Left kidney (tissue), 8 donors: ENCODE measurements at places on chromosomes 2 and 18.

GRCh38 chr2:238105506-238106338, 5.6 kb downstream of the ESPNL start:
- no peak for DNase-seq

DNA sequence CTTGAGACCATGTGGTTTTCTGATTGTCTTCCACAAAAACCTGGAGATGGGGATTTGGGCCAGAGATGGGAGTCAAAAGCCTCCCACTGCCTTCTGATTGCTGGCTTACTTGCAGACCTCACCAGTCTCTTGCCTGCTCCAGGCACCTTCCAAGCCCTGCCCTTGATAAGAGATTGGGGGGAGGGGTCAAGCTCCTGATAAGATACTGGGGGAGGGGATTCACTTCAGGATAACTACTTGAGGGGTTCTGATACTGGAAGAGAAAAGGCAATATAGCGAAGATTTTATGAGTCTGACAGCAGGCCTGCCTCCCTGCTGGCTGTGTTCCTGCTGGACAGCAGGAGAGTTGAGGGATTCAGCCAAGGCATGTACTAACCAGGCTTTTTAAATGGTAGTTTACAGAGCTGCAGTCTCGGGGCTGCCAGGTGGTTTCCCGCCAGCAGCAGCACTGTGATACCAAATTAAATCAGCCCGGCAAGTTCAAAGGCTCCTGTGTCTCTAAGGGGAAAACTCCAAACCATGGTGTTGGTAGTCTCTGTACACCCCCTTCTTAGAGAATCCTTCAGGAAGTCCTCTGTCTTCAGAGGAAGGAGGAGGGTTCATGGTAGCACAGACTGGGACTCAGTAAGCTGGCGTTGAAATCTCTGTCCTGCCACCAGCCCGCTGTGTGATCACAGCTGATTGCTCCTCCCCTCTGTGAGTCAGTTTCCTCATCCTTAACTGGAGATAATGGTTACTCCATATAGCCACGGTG, 58.3 kb downstream of the FBXO36 start:
- DNase-seq = peak; percentile 4

GRCh38 chr2:143629340-143629739, 500.1 kb downstream of the ARHGAP15 start:
- no peak for DNase-seq

GRCh38 chr2:34912084-34912483, 1313.0 kb upstream of the FAM98A start:
- no peak for DNase-seq

- DNase-seq = no peak
Measured at GRCh38 chr2:232245111-232245510, 133.4 kb upstream of the ALPP start.

DNA sequence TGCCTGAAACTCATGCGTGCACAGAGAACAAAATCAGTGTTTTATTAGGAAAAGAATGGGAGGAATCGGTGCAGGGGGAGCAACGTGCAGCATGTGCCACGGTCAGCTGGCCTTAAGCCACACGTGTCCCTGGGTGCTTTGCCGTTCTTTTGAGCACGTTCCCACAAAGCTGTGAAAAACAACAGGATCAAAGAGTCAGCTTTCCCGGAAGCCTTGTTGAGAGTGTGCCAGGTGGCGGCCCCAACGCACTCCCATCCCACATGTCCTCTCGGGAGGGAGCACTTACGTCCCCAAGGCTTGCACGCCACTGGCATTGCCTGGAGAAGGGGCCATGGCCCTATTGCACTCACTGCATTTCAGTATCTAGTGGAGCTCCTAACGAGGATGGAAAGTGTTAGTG, 511.2 kb downstream of the EIPR1 start:
- DNase-seq = no peak

GRCh38 chr18:48719974-48720654, 181.3 kb downstream of the CTIF start:
- DNase-seq = no peak

DNA sequence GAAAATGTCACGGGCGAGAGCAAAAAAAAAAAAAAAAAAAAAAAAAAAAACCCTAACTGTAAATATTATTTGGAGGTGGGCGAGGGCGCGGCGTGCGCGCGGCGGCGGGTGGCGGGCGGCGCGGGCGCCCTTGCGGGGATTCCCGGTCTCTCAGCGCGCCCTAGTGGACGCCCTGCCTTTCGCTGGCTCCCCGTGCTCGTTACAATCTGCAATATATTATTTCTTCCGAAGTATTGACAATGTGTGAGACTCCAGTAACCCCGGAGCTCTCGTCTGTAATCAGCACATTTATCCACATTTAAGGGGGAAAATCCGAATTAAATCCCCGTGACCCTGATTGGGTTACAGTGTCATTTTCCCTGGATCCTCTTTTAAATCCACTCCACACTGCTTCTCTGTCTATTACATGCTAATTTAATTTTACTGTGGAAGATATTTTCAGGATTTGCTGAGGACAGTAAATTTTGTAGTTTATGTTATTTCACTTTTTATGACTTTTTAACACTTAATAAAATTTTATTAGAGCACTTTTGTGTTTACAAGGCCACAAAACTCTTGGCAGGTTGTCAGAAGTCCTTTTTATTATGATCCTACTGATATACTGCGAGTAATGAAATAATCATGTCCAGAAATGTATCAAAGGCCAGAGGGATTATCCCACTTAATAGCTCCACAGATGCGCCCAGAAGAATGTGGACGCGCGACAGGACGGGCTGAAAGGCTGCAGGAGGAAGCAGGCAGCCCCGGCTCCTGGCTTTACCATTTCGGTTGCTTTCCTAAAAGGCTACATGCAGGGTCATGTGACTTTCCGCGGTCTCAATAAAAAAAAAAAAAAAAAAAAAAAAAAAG, 369.1 kb downstream of the MTX2 start:
- DNase-seq = no peak

GRCh38 chr2:136049991-136050920, 64.8 kb upstream of the DARS1 start:
- DNase-seq = no peak

GRCh38 chr2:128306931-128307460, 11.7 kb downstream of the HS6ST1 start:
- no peak for DNase-seq

- DNase-seq = peak; percentile 26
Measured at GRCh38 chr2:141554810-141555209, 576.0 kb downstream of the LRP1B start.

GRCh38 chr18:31884020-31884419, 58.9 kb downstream of the TRAPPC8 start:
- no peak for DNase-seq

DNA sequence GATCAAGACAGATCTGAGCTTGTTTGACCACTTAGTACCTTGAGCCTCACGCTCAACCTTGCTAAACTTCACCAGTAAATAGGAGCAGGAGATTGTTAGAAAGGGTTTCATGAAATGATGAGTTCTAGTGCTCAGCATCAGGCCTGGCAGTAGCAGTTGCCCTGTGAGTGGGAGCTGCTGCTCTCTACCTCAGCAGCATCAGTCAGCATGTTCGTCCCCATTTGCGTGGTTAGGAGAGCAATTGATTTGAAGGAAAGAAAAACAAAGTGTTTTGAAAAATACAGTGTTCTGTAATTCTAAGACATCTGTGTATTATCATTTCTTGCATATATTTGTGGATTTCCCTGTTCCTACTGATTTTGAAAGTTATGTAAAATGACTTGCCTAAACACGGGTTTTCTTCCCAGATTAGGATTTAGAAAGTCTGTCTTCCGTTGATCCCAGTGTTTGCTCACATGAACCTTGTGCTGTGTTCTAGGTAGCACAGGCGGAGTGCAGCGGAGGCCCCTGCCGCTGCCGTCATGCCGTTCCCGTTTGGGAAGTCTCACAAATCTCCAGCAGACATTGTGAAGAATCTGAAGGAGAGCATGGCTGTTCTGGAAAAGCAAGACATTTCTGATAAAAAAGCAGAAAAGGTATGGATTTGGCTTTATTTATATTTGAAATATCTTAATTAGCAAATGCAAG, 47.0 kb downstream of the CAB39 start:
- DNase-seq = no peak

DNA sequence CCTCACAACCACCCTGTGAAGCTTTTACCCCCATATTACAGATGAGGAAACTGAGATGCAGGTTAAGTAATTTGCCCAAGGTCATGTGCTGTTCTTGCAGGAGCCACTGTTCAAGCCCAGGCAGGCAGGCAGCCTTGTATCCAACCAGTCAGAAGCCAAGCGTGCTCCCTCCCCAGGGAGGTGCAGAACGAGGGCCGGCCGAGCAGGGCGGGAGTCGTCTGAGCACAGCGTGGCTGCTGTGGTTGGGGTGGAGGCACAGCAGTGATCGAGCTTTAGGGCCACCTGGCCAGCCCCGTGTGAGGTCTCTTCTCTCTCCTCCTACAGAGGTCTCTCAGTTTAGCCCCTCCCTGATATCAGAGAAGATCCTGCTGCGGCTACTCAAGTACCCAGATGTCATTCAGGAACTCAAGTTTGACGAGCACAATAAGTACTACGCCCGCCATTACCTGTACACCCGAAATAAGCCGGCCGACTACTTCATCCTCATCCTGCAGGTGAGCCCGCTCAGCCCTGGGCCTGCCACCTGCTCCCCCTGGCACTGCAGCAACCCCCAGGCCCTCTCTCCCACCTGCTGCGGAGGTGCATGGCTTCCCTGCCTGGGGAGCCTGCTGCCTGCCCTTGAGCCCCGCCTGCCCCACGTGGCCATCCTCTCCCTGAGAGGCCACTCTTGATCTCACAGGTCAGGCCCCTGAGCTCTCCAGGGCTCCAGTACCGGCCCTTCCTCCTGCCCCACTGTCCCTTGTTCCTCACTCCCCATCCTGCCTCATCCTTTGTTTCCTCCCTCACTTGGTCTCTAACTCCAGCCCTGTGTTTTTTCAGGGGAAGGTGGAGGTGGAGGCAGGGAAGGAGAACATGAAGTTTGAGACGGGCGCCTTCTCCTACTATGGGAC, 17.1 kb upstream of the CNNM3 start:
- no peak for DNase-seq

GRCh38 chr2:155266583-155266982, 568.1 kb downstream of the KCNJ3 start:
- no peak for DNase-seq

DNA sequence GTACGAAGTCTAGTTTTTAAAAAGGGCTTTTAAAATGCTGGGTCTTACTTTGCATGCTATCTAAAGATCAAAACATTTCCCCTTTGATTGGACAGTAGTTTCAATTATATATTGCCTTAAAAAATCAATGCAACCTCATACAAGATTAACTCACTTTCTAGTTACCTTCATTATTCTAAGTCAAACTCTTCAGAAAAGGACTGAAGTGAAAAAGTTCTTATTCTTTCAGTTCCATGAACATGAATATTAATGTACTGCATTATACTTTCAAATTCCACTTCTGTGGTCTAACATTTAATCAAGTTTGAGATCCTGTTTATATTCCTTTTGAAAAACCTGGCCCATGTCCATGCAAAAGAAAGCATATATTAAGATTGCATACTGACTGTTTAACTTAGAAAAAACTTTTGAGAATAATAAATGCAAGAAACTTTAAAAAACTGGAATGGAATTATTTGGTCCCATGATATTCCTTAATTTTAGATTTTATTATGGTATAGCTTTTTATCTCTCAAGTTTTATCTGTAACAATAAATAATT, 11.2 kb upstream of the ENOSF1 start:
- no peak for DNase-seq

- peak; percentile 39 for DNase-seq
Measured at GRCh38 chr18:49849331-49850217, 36.2 kb upstream of the ACAA2 start.

- no peak for DNase-seq
Measured at GRCh38 chr18:3655254-3656050, 205.5 kb downstream of the TGIF1 start.

GRCh38 chr18:48605408-48605845, 66.6 kb downstream of the CTIF start:
- DNase-seq = no peak
